ENCODE measurements at places on chromosomes 6 and 20.

DNA sequence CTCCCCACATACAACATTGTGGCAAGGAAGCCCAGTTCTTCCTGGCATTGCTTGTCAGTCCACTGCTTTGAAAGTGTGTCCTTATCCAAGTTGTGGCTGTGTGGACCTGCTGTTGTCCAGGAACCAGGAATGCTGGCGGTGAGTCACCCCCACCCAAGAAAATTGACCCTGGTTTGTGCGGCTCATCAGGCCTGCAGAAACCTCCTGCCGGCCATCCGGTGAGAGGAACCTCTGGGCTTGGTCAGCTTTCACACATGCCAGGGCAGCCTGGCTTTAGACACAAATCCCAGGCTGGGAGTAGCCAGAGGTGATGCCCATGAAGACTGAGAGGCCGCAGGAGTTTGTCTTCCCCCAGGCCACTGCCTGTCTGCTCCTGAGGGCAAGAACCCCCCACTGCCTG is 223.6 kb downstream of the TTLL2 start:
- DNase-seq: no peak

DNA sequence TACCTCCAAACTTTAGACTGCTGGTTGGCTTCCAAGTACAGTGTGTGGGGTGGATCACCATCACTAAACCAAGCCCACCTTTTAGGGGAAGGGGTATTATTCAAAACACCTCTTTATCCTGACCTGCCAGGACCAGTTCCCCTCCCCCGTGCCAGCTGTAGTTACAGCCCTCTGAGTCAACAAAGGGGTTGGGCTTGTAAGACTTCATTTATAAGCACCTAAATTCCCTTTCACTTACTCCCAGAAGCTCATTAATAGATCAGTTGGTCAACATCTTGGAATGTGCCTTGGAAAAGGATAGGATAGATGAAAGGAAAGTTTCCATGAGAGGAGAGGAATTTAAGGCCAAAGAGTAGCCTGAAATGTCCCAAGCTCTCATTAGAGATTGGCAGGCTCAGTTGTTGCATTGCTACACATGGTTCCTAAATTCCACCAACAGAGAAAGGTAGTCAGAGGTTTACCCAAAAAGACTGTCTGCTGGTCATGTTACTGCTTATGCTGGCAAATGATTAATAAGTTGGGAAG is 59.2 kb downstream of the TNFAIP3 start:
- no peak for DNase-seq

DNA sequence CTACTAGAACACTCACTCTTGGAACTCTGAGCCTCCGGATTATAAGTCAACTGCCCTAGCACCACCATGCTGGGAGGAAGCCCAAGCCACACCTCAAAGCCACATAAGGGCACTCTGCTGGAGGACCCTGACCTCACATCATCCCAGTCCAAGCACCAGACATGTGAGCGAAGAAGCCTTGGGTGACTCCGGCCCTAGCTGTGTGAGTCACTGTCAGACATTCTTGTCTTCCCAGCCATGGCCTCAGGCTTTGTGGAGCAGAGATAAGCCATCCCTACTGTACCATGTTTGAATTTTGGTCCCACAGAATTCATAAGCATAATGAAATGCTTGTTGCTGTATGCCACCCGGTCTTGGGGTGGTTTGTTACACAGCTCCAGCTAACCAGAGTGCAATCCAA is 247.7 kb downstream of the SOD2 start:
- DNase-seq: no peak

- no peak for DNase-seq
Measured at GRCh38 chr6:43953794-43954310, 173.4 kb downstream of the MRPL14 start.

DNA sequence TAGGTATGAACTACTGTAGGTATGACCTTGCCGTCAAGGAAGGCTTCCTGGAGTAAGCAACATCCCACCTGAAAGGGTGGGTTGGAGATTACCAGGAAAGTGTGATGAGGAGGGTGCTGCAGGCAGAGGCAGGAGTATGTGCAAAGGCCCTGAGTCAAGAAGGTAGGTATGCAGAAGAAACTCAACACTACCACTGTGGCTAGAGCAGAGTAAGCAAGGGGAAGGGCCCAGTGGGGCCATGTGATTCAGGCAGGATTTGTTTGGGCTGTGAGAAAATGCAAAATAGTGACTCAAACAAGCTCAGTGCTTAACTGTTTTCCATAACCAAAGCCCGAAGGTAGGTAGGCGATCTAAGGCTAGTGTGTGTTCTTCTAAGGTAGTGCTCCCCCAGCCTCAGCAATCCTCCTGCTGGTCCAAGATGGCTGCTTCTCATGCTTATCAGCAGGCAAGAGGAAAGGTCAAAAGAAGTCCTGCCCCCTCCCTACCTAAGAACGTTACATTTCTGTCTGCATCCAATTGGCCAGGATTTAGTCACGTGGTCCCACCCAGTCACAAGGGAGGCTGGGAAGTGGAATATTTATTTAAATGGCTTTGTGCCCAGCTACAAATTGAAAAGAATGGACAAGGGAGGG is 36.2 kb upstream of the HMGA1 start:
- DNase-seq: no peak

- no peak for DNase-seq
Measured at GRCh38 chr6:143934867-143935266, 70.6 kb downstream of the ZC2HC1B start.

- DNase-seq: no peak
Measured at GRCh38 chr6:134009876-134010275, 42.5 kb downstream of the SLC2A12 start.

DNA sequence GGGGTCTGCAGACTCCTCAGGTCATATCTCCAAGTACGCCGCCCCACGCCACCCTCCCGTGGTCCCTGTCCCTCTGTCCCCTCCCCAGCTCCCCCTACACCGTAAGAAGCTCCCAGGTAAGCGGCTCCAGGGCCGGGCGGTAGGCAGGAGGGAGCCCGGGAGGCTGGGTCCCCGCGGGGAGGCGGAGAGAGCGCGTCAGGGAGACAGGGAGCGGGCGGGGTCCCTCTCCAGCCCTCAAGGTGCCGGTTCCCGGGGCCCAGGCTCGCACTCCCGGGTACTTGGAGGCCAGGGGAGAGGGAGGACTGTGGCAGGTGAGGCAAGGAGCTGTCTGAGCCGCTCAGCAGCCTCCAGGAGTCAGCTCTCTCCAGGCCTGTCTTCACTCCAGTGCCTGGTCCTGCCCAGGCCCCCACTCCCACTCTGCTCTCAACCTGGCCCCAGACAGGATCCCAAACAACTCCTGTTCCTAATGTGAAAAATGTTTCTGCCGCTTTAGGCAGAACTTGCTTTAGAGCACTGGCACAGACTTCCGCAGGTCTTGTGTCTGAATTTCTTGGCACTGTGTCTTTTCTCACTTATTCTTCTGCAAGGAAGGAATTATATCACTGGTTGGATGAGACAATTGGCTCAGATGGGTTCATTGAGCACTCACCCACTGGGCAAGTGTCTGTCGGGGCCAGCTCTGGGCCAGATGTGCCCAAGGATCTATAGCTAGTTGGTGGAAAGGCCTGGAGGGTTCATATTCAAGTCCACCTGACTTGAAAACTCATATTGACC is 36.6 kb downstream of the HLA-G start:
- no peak for DNase-seq

GRCh38 chr6:35724059-35724458 is 12.8 kb upstream of the ARMC12 start:
- no peak for DNase-seq

DNA sequence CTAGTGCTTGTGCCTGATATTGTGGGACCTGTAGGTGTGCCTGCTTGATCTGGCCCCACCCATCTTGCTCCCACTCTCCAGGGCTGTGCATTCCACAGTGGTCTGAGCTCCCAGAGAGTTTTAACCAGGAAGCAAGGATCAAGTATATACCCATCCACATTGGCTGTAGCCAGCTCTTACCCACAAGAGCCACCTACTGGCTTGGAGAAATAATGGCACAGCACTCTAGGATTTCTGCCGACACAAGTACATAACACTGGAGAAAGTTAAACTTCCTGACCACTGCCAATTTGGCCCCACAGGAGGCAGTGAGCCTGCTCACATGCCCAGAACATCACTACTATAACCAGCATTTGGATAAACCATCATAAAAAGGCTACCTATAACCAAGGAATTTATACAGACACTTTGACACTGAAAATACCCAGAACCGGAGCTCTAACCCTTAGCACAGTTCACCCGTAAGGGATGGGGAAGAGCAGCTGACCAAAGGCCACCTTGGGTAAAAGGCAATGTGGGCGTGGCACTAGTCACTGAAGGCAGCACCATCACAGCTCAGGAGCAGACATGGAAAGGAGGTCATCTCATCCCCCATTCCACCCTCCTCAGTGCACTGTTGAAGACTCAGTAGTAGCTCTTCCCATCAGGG is 440.4 kb downstream of the BTBD3 start:
- no peak for DNase-seq

- DNase-seq: no peak
Measured at GRCh38 chr6:9848094-9848493, 566.8 kb downstream of the TFAP2A start.

DNA sequence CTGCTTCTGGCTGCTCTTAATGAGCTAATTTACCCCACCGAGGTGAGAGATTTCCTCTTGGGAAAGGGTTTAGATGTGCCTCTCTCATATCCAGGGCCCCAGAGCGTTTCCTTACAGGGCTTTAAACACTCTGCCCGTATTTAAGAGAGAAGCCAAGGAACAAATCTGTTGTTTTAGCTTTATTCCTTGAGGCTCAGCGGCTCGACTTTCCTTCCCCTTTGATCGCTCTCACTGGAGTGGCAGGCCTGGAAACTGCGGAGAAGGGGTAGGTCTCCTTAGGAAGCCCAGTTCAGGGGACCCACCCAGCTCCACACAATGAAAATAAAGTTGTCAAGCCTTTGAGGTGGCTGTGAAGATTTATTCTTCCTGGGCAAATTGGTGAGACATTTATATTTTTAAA is 132.0 kb upstream of the JAG1 start:
- DNase-seq: no peak

GRCh38 chr20:23222531-23223200 is 127.9 kb upstream of the NXT1 start:
- no peak for DNase-seq

DNA sequence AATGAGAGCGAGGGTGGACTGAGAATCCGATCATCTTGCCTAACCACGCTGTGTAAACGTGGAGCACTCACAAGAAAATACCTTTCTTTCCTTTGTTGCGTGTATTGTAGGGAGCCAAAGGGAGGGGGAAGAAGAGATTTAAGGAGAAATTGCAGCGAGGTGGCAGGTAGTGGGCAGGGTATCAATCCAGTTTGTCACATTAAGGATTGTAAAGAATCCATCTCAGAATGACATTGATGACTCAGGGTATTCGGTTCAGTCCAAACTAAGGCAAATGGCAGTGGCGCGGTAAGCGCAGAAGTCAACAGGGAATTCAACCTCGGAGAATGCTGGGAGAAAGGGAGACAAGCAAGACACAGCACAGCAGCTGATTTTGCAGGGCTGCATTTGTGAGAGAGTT is 146.2 kb downstream of the ID4 start:
- DNase-seq: no peak

GRCh38 chr20:14232650-14233049 is 104.8 kb downstream of the FLRT3 start:
- no peak for DNase-seq

GRCh38 chr6:17536586-17536985 is 63.5 kb upstream of the FAM8A1 start:
- no peak for DNase-seq

DNA sequence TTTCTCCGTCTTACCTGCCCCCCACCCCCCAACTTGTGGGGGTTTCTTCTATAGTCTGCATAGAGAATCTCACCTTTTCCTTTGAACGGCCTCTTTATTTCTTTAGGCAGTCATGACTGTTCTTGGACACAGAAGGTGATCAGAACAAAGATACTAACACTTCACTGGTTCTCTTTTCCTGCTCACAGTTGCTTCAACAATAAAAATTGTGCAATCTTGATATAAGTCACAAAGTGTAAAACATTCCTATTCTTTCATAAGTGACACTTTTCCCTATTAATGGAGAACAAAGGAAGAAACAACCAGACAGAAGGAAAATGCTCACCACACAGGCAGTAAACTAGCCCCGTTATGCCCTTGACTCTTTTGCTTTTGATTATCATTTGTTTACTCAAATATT is 238.4 kb upstream of the QKI start:
- DNase-seq: no peak

DNA sequence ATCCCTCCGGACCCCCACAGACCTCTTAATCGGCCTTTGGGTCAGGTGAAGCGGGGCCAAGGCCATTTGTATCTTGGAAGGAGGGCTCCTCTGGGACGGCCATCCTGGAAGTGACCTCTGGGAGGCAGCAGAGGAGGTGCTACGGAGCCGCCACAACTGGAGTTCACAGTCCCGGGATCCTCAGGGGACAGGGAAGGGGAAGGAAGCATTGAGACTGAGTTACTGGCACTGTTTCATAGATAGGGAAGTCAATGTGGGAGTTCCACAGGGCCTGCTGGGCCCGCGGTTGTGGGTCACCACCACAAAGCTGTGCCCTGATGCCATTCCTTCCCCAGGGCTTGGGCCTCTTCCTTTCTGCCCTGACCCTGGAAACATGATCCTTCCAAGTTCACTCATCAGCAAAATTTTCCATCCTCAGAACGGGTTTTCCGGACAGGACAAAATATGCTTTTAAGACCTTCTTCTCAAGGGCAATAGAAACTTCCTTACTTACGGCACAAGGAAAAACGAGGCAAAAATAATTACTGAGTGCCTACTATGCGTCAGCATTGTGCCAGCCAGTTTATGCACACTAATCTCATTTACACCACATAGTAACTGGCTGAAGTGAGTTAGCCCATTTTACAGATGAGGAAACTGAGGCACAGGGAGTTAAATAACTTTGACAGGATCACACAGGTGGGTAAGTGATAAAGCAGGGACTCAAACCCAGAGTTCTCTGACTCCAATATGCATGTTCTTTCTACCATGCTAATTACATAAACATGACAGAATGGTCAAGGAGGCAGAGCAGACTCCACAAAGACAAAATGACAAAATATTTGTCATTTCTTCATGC is 143.8 kb downstream of the UNC5CL start:
- DNase-seq: no peak

DNA sequence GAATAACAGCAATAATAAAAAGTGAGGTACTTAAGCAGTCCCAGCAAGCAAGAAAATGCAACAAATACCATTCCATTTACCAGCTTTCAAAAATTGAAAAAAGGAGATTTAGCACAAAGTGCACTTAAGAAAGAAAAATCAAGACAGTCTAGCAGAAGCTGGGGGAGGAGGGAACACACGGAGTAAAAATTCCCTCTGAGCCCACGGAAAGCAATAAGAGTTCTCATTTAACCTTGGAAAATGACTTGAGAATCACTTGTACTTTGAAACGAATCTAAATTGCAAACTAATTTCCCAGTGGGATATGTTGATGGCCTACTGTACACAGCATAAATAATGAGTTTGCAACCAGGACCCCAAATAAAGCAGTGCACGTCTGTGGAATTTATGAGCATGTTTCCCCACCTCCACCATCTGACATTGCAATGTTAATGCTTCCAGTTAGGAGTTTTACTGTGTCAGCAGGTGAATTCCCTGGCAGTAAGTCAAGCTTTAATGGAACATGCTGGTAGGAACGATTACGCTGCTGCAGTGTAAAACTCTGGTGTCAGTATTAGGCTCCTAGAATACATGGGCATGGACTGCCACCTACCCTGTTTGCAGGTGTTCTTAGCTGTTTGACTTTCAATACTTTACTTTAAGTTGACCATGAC is 386.8 kb downstream of the HDGFL1 start:
- DNase-seq: no peak

Measured in CD4-positive, alpha-beta T cell treated with Interferon gamma for 1 hour (primary cell).